ENCODE measurements at places on chromosomes 11 and 22. TPM values are rescaled to one million over a fixed set of nuclear protein-coding genes. Genes with fewer than 3 reads are reported as not detected.

Gene CCDC15
- 2.7 TPM for total RNA-seq

DNA sequence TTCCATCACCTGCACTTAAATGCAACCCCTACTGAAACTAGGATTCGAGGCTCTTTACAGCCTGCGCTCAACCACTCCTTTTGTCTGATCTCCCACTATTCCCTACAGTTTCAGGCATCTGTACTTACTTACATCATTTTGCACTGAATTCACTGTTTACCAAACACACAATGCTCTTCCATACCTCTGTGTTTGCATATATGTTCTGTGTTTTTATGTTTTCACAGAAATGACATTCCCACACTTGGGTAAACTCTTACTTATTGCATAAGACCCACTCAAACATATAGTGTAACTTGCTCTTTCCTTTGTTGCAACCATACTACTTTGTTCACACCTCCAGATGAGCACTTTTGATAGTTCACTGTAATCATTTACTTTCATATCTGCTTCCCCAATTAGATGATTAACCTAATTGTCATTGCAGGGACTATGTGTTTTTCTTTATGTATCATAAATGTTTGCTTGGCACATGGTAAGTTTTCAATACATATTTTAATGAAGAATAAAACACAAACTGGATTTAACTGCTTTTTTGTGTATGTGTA is 54.6 kb downstream of the ZBTB44 start:
- no peak for DNase-seq

GRCh38 chr11:115081972-115082371 is 403.6 kb downstream of the NXPE2 start:
- DNase-seq = no peak

Gene MIAT
- total RNA-seq = 0.72 TPM

Gene IL17REL
- not detected for total RNA-seq

Gene EMID1
- total RNA-seq = 1.6 TPM

Gene TOB2
- total RNA-seq = 39.7 TPM

GRCh38 chr11:99568808-99569207 is 548.1 kb downstream of the CNTN5 start:
- DNase-seq = no peak

GRCh38 chr11:62428871-62429560 is 10.2 kb downstream of the SCGB1A1 start:
- DNase-seq = no peak
